ENCODE measurements at places on chromosomes 11 and 22.

GRCh38 chr11:66604155-66604554 is 11.2 kb downstream of the CCS start:
- no peak for DNase-seq

DNA sequence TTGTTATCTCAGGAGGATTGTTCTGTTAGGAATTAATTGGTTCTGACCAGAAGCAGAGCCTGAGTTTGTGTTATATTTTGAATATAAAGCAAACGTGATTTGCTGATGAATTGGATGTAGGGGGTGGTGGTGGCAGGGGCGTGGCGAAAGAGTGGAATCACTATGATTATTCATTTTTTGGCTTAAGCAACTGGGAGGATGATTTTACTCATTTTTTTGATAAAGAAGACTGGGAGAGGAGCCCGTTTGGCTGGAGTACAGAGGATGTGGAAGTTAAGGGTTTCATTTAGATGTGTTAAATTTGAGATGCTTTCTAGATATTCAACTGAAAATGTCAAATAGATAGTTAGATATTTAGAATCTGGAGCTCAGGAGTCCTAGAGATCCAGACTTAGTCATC is 83.4 kb upstream of the MYO18B start:
- DNase-seq: no peak

DNA sequence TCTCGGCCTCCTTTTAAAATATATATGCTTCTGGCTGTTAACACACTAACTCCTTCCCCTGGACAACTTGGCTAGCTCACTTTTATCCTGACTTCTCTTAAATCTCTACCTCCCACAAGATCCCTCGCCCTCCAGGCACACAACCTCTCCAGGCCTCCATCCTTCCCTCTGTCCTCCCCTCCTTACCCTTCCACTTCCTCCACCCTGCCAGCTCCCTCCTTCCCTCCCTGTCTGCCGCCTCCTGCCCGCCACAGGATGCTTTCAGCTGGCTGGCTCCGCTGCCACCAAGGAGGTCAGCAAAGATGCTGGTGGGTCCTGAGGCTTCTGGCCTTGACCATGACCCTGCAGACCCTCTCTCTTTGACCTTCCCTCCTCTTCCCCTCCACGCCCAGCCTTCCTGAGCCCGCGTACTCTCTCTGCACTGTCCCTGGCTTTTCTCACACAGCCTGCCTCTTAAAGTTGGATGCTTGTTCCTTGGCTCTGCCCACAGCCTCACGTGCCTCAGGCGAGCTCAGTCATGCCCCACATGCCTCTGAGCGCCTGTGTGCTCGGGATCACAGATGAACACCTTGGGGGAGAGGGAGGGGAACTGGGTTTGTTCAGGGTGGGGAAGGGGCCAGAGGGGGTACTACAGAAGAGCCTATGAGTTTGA is 6.7 kb downstream of the NFAM1 start:
- no peak for DNase-seq

DNA sequence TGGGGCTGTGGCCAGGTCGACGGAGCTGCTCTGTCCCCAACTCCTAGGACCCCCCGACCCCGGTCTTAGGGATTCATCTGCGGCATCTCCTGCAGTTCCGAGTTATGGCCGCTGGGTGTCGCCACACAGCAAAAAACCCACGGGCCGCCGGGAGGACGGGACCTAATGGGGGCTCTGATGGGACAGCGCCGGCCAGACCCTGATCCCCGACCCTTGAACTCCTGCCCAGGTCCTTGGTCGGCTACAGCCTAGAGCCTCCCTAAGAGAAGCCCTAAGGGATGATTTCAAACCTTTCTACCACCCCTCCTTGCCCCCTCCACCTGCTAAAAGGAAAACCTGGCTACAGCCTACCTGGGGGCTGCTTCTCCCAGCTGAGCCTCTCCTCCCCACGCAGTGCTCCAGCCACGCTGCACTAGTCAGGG is 30.8 kb upstream of the LRRC10B start:
- DNase-seq: no peak

- DNase-seq: no peak
These were observed 82.6 kb downstream of the LDLRAD3 start for GRCh38 chr11:36026315-36026968.

GRCh38 chr11:57311109-57311936 is 13.4 kb downstream of the TNKS1BP1 start:
- DNase-seq: peak; percentile 59

DNA sequence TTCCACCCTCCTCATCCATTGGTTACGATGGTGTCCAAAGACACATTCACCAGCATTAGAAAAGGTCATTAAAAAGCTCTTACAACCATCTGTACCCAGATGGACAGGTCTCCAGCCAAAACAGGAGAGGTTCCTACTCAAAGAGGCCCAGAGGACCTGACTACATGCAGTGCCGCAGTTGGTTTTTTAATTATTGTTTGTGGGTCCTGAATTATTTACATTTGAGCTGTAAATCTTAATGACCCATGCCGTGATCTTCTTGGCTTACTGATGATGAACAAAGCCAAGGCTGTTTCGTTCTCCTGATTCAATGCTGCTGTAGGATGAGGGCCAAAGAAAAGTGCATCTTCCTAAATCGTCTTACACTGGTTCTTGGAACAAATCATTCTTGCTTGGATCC is 83.7 kb downstream of the CADM1 start:
- DNase-seq: no peak

GRCh38 chr22:27633296-27633871 is 168.2 kb downstream of the MN1 start:
- no peak for DNase-seq

DNA sequence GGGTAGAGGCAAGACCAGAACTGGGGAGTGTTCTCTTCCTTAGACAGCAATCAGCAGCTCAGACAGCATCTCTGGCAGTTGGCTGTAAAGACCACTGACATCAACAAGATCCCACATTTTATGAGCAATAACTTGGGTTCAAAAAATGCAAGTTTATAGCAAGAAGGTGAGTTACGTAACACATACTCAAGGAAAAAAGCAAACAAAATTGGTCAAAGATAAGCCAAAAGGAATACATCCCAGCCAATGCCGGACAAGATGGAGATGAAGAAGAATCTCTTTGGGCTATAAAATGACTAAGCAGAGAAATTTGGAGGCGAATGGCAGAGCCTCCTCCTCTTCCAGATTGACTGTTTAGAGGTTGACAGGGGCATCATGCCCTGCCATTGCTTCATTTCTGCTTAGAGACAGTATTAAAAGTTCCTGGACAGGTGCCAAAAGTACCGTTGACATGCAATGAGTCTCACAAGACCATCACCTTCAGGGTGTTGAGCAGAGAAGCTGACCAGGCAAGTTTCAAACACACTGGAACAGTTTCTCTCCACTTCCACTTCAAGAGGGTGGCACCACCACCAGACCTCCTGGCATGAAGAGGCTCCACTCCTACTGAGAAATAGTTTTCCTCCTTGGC is 55.9 kb downstream of the ENDOD1 start:
- DNase-seq: no peak

GRCh38 chr11:100930185-100930778 is 199.3 kb downstream of the PGR start:
- no peak for DNase-seq

GRCh38 chr11:106012744-106013143 is 9.3 kb downstream of the MSANTD4 start:
- DNase-seq: no peak

DNA sequence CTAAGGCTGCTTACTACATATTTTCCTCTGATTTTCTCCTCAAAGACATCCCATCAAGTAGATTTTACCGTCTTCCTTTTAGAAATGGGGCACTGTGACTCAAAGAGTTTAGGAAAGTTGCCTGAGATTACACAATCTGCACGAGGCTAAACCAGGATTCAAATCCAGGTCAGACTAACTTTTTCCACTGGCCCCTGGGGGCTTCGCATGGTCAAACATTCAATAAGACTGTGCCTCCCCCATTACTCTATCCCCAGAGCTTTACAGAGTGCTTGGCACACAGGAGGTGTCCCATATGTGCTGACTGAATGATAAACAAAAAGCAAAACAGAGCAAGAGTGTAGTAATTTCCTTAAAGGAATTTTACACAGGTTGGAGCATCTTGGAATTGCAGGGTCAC is 118.1 kb upstream of the TEAD1 start:
- DNase-seq: no peak

GRCh38 chr22:17570851-17571631 is 7.7 kb downstream of the SLC25A18 start:
- DNase-seq: peak; percentile 82

DNA sequence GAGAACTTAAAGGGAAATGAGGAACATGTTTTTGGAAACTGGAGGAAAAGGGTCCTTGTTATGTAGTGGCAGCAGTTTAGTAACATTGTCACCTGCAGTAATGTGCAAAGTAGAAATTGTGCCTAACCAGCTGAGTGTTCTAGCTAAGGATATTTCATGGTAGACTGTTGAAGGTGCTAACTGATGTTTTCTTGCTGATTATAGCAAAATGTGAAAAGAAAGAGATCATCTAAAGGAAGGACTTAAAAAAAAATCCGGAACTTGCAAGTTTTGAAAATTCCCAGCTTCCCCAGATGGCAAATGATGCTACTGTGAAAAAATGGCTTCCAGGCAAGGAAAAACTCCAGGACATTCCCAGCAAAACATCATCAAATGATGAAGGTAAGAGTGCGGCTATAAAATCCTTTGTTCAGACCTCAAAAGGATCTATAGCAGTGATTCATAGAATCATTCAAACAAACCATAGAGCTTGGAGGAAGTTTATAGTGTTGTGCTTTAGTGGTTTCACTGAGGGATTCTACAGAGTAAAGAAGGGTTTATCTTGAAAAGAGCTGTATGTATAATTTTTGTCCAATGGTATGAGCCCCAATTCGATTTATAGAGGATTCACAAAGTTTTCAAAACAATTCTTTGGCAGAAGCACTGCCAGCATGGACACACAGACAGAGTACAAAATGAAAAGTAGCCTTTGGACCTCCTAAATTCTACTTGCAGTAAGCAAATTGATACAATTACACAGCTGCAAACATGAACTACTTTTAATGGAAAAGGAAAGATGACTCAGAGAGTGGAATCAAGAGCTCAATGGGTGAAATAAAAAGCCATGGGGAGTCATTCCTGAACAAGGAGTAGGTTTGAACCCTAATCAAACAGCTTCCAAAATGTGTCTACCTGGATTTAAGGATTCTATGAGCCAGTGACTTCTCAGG is 4.3 kb upstream of the TRIM44 start:
- DNase-seq: no peak

GRCh38 chr22:45201678-45202332 is 38.1 kb downstream of the NUP50 start:
- DNase-seq: no peak

- DNase-seq: no peak
These were observed 19.5 kb upstream of the FLRT1 start for GRCh38 chr11:64015935-64016845.

- peak; percentile 30 for DNase-seq
These were observed 2.1 kb upstream of the KIAA0930 start for GRCh38 chr22:45242778-45243191.

DNA sequence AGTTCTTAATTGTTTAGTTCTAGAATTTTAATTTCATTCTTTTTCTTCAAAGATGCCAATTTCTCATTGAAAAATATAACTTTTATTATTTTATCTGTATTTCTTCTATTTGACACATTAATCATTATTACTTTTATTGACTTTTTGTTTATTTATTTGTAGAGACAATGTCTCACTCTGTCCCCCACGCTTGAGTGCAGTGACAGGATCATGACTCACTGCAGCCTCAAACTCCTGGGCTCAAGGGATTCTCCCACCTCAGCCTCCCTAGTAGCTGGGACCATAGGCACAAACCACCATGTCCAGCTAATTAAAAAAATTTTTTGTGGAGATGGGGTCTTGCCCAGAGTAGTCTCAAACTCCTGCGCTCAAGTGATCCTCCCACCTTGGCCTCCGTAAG is 30.3 kb upstream of the FBLN1 start:
- no peak for DNase-seq

GRCh38 chr22:17838180-17838865 is 64.1 kb upstream of the BID start:
- DNase-seq: no peak

DNA sequence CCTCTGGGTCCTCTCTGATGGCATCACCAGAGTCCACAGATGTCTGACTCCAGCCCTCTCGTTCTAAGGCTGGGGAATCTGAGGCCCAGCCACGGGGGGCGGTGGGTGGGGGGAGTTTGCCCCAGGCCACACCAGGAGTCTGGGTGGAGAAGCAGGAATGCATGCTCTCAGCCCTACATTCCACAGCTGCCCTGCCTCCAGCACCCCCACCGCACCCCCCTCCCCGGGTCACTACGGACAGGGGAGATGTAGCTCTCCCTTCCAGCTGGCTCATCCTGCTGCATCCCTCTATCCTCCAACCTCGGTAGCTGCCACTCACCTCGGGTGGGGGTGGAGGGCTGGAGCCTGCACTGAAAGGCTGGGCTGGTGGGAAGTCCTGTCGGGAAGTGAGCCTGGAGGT is 2.3 kb upstream of the PVALB start:
- DNase-seq: no peak

- DNase-seq: no peak
These were observed 56.2 kb downstream of the SOX6 start for GRCh38 chr11:16299884-16300782.

DNA sequence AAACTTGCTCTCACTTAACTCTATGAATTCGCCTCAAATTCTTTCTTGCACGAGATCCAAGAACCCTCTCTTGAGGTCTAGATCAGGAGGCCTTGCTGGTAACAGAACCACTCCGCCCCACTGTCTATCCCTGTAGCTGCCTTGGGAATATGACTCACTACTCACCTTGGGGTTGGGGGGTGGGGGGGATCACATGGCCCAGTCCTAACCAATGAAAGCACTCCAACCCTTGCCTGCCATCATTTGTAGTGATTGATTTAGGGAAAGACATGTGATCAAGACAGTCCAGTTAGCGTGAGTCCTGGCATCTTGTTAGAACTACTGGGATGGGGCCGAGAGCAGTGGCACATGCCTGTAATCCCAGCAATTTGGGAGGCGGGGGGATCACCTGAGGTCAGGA is 4.8 kb upstream of the MRTFA start:
- DNase-seq: no peak

DNA sequence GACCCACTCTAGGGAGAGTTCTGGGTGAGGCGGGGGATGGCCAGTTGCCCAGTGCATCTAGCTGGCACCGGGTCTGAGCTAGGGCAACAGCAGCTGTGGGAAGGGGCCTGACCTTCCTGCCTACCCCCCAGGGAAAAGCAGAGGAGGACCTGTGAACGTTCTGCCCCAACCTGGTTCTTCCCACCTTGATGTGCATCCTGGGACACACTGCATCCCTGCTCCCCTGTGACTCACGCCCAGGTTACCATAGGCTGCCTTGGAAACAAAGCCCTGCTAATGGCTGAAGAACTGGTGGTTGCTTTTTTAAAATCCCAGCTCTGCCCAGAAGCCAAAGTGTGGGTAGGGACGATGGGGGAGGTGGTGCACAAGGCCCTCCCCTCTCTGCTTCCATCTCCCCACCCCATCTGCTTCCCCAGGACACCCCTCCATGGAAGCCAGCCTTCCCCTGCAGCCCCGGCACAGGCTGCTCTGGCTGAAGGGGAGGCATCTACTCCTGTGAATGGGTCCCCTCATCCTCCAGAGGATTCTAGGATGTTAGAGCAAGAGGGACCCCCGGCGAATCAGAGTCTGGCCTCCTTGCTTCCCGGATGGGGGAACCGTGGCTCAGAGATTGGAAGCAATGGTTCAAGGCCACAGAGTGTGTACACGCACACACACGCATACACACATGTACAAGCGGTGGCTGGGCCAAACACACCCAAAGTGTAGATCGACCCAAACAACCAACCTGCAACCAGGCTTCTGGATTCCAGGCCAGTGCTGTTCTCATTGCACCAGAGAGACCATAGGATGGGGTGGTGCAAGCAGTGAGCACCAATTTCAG is 7.6 kb upstream of the C11orf96 start:
- DNase-seq: no peak

- no peak for DNase-seq
These were observed 46.3 kb upstream of the PSMA1 start for GRCh38 chr11:14566331-14567063.

Data from hippocampal formation (tissue), 2 donors.